ENCODE measurements at places on chromosomes 4 and X.

- no peak for DNase-seq
Measured at GRCh38 chrX:34299451-34299967, 167.4 kb upstream of the FAM47A start.

GRCh38 chrX:19640693-19641374, 125.5 kb upstream of the MAP3K15 start:
- no peak for DNase-seq

GRCh38 chrX:118116713-118117550, at the start of gene KLHL13:
TSS of gene KLHL13 (minus strand) at chrX:118116810. CDS start at chrX:118028473, 88,337 bp downstream.
- peak; percentile 36 for DNase-seq

GRCh38 chr4:67087897-67088296, 457.4 kb downstream of the CENPC start:
- DNase-seq, result peak; percentile 3

DNA sequence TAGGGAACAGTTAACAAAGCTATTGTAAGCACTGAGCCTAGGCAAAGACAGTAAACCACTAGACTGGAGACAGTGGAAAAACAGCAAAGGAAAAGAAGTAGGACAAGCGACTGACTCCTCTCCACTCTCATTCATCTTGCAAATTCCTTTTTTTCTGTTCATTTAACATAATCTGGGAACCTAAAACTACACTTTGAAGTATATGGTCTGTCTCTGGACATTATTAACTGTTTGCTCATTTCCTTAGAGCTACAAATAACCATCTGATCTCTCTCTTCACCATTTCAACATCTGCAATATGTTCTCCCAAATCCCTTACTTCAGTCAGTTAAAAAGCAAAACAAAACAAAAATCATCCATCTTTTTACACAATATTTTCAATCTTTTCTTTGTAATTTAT, 642 bp downstream of the HMGN5 start:
- DNase-seq, result peak; percentile 9

- DNase-seq, result no peak
Measured at GRCh38 chr4:38623260-38623659, 40.7 kb upstream of the KLF3 start.

DNA sequence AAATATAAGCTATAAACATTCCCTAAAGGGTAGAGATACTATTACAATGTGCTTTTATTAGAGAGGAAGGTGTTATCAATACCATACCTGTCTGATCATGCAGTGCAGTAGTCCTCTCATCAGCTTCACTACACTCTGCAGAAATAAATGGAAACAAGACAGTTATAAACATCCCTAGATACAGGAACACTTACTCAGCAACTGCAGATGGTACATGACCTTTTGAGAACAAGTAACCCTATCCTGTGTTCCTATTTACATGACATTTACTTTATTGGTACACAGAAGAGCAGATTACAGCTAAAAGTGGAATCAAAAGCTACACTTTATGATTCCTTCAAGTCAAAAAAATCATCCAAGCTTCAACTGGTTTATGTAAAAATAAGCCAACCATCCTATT, 9.0 kb downstream of the PHKA1 start:
- no peak for DNase-seq

DNA sequence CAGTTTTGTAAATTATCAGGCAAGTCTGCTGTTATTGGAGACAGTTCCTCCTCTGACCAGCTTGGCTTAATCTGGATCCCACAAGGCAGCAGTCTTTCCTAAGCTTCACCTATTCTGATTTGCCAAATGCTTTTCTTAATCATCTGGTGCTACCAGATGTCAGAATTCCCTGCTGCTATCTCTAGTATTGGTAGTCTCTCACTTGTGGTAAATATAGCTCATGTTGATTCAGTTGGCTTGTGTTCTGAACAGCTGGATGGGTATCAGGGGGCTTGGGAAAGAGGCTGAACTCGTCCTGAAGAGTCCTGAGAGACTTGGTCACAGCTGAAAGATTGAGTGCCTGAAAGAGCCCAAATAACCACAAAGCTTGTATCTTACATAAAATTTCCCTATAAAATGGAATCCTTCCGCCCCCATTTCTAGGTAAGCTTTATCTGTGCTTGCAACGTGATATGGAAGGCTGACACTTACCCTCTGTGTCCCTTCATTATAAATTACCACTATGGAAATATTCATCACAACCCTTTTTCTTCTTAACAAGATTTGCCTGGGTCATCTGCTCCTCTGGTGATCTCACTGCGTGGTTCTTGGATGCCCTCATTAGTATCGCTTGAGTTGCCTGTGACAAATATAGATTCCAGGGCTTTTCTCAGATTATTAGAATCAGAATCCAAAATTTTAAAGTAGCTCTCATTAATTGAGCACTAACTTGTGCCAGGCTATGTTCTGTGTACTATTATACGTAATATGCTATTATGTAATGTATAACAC, 104.1 kb upstream of the GPRIN3 start:
- no peak for DNase-seq

GRCh38 chr4:20543131-20543530, 157.1 kb upstream of the PACRGL start:
- no peak for DNase-seq

DNA sequence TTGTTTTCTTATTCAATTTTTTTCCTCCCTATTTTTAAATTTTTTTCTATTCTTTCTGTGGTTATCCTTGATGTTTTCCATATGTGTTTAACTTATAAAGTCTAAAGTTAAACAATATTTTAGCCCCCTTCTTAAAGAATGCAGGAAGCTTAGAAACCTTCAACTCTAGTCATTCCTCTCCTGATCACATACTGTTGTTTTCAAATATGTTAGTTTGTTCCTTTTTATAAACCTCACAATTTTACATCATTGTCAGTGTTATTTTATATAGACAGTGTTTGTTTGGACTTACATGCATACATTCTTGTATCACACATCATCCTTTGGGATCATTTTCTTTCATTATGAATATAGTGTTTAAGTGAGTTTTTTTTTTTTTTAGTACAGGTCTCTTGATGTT, 31.6 kb downstream of the KANTR start:
- no peak for DNase-seq

- DNase-seq, result no peak
Measured at GRCh38 chr4:40952672-40953071, 202.9 kb downstream of the NSUN7 start.

- peak; percentile 12 for DNase-seq
Measured at GRCh38 chr4:105135785-105136184, 10.9 kb upstream of the TET2 start.

DNA sequence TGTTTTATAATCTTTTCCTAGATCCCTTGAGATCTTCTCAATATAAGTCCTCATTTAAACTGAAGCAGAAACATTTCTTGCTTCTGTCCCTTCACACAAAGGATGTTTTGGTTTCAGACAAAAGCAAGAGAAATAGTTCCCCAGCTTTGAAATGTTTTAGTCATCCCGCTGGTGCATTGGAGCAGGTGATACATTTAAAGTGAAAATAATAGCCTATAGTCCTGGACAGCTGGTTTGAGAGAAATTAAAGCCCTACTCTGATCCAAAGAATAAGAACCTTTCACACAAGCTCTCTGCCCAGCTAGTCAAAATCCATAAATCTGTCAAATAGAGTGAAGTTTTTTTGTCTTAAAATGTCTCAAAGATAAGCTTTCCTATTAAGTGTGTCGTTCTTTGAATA, 79.4 kb downstream of the LUZP4 start:
- no peak for DNase-seq

DNA sequence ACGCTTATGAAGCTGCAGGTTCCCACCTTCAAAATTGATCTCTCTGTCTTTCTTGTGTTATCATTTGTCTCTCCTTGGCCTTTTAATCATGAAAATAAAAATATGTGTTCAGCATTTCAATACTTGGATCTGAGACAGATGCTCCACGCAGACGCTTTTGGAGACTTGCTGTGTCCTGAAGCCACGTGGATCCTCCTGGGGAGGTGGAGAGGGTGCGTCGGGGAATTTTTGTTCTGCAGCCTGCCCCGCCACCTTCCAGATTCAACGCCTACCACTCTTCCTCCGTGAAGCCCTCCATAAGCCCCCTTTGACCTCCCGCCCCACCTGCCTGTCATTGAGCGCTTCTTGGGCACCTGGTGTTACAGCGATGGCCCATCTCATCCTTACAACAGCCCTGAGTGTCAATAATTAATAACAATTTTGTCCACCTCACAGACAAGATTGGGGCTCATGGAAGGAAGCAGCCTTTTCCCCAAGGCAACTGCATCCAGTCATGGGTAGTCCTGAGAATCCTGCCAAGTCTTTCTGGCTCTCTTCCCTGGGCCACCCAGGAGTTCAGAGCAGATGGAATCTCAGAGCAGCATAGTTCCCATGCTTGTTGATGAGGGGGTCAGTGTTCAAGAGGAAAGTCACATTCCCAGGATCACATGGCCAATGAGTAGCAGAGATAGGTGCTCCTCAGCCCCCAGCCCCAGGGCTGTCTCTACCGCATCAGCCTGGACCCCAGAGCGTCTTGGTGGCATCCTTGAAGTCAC, 172.6 kb upstream of the PSAPL1 start:
- DNase-seq, result peak; percentile 12

DNA sequence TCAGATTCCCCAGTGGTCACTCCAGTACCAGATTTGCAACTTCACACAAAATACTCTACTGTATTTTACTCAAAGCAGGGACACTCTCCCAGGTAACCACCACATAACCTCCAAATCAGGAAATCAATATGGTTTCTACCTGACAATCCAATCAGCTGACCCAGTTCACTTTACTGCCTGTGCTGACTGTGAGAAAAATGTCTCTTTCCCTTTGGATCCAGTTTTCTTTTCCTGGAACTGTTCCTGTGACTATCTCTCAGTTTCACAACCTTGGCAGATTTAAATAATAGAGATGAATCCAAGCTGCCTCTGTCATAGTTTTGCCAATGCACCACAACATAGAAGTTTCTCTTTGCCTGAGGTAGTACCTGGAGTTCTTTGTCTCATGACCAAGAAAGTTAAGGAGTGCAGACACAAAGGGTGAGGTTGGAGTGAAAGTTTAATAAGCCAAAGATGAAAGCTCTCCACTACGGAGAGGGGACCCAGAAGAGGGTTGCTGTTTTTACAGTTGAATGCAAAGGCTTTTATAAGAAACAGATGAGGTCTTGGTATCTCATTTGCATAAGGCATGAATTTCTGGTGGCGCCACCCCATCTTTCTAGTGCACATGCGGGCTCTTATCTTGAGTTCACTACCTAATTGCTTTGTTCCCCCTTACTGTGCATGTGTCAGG, 29.7 kb upstream of the IL9R start:
- DNase-seq, result no peak

- peak; percentile 65 for DNase-seq
Measured at GRCh38 chr4:177448850-177449249, 6.6 kb upstream of the AGA start.

- DNase-seq, result peak; percentile 76
Measured at GRCh38 chr4:6887591-6888371, 21.8 kb upstream of the TBC1D14 start.

GRCh38 chrX:39714471-39714870, 383.3 kb downstream of the BCOR start:
- DNase-seq, result no peak

DNA sequence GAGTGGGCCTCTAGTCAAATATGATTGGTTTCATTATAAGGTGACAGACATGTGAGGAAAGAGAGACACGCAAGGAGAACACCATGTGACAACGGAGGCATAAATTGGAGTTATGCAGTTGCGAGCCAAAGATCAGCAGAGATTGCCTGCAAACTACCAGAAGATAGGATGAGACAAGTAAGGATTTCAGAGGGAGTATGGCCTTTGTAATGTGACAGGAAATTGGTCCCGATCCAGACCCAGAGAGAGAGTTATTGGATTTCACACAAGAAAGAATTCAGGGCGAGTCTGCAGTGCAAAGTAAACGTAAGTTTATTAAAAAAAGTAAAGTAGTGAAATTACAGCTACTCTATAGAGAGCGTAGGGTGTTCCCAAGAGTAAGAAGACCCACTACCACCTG, 35.7 kb upstream of the NDST4 start:
- no peak for DNase-seq

- DNase-seq, result no peak
Measured at GRCh38 chr4:119139822-119140252, 4.2 kb downstream of the MYOZ2 start.

DNA sequence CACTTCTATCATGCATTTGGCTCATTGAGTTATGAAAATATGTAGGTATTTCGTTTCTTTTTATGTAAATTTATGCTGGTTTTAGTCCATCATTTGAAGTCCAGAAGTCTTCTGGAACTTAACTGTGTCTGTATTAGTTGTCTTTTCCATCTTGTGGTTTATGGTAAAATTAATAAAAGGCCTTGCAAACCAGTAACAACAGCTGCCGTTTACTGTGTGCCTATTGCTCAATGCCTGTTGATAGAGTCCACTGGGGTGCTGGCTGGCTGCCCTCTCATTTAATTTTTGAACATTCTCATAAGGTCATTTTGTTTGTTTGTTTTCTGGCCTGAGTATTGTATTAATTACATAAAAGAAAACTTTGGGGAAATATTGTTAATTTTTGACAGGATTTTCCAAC, 98.0 kb downstream of the NAA11 start:
- DNase-seq, result no peak

DNA sequence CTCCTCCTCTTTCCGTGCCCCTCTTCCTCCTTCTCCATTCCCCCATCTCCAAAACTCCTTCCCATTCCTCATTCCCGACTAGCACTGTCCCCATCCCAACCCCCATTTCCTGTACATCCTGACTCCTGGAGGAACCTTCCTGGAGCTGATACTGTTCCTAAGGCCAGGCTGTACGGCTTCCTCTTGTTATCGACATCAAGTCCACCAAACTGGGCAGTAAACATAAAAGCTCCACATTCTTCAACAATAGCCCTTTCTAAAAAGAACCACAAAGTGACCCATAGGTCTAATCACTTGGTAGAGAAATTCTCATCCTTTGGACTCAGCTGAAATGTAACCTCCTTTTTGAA, 22.9 kb downstream of the AWAT2 start:
- DNase-seq, result no peak

GRCh38 chr4:153374442-153374841, 30.0 kb downstream of the MND1 start:
- no peak for DNase-seq

DNA sequence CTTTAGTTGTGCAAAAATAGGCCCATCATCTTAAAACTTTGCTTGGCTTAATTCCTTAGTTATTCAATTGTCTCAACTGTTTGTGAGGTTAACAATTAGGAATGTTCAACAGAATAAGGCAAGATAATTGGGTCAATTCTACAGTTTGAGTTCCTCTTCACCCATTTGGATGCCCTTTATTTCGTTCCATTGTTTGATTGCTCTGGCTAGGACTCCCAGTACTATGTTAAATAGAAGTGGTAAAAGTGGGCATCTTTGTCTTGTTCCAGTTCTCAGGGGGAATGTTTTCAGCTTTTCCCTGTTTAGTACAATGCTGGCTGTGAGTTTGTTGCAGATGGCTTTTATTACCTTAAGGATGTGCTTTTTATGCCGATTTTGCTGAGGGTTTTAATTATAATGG, 761.5 kb upstream of the GRIA3 start:
- no peak for DNase-seq
